ENCODE measurements at places on chromosomes 6 and 20.

- DNase-seq, result peak; percentile 23
Observed at GRCh38 chr20:23147964-23148730, 62.0 kb upstream of the CD93 start.

GRCh38 chr6:81790034-81790433 is 37.6 kb upstream of the TENT5A start:
- no peak for DNase-seq

DNA sequence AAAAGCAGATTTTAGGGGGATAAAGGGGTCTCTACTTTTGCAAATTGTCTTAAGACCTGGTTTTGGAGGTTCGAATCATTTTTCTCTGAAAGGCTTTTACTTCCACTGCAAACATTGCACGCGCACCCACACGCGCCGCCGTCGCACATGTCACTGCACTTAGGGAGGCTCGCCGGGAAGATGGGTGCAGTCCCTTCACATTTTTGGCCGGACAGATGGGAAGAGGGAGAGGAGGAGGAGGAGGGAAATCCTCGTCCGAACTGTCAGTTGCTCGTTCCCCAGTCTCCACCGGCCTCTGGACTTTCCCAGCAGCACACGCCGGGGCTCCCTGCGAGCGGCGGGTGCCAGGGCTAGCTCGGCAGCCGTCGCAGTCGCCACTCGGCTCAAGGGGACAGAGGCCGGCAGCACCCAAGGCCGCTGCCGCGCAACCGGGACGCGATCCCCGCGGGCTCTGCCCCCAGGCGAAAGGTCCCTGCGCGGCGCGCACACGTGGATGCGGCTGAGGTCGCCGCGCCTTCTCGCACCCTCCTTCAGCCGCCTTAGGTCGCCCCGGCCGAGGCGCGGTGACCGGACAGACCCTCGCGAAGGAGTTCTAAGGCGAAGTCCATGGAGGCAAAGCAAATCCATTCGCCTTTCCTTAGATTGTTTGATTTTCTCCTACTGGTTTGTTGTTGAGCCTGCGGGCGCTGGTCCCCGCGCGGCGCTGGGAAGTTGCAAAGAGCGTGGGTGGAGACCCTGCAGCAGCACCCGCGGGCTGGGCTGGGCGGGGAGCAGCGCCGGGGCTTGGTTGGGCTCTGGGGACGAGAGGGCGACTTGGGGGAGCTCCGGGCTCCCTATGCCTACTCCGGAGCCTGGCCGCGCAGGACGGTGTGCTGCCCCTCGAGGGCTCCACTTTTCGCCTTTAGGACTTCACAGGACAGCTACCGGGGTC is 1.2 kb downstream of the MYB start:
- no peak for DNase-seq

GRCh38 chr6:11953641-11954040 is 58.5 kb upstream of the HIVEP1 start:
- DNase-seq, result no peak

DNA sequence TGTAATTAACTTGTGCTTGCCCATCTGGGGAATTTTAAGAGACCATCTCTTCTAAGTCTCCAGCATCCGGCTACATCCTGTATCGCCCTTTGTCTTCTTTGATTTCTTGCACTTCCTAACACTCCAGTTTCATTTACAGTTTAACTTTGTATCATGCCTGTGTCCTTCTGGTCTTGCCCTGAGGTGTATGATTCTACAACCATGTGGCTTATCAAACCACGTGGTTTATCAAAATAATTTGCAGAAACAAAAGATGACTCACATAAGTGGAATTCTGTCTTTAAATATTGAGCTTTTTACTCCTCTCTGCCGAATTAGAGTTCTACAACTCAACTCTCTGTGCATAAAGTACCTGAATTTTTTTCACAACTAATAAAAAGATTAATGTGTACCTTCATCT is 580.7 kb downstream of the KIF16B start:
- no peak for DNase-seq

GRCh38 chr6:69974193-69974592 is 107.8 kb downstream of the COL19A1 start:
- no peak for DNase-seq

DNA sequence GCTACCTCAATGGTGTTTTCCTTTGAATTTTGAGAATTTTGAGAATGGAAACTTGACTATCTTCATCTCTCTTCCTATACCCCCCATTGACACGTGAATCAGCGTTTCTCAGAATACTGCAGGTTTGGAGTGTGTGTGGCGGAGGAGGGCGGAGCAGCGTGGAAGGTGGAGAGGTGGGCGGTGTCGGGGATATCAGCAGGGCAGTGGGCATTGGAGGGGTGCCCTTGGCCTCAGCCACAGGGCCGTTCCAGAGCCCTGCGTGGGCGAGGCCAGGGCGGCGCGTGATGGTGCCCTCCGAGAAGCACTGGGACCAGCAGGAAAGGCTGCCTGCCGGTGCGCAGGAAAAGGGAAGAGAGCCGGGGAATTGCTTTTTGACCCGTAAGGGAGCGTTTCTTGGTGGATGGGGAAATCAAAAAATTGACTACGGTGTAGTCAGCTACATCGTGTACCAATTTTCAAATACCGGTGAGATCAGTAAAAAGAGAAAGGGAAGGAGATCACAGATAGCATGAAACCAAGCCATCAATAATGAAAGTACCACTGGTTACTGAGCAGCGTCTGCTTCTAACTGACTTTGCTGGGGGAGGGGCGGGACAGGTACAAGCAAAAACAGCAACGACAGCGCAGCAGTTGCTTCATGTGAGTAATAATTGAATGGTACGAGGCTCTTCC is 82.7 kb upstream of the DUSP22 start:
- DNase-seq, result no peak

- no peak for DNase-seq
Observed at GRCh38 chr6:46637933-46638332, 14.7 kb downstream of the CYP39A1 start.

DNA sequence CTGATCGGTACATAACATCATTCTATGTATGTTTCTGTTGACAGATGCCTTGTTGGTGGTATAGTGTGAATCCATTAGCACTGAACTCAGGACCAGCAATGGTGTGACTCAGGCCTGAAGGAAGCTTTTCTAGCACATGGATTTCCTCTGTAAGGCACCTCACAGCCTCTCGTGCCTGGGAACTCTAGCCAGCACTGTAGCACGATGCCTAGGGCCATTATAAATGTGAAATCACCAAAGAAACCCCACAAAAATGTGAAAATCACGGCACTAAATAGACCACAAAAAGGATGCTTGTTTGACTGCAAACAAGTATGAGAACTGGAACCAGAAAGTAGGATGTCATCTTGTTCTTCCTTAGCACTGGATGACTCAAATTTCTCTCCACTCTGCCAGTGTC is 63.7 kb upstream of the NKX2-2 start:
- DNase-seq, result no peak

- no peak for DNase-seq
Observed at GRCh38 chr20:44627364-44628010, 24.0 kb downstream of the ADA start.

DNA sequence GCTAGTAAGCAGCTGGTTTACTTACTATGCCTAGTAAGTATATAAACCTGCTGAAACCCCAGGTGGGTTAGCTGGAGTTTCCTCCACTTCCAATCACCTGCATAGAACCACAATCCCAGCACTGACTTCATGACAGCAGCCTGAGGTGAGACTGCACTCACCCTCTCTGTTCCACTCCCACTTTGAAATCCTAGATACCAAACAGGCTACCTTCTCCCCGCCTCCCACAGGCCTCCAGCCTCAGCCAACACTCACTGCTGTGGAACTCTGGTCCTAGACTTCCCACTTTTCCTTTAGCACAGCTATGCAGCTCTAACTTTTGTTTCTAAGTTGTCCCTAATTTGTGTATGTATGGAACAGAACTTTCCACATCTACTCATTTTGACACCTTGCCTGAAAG is 149.7 kb upstream of the ARID1B start:
- no peak for DNase-seq

DNA sequence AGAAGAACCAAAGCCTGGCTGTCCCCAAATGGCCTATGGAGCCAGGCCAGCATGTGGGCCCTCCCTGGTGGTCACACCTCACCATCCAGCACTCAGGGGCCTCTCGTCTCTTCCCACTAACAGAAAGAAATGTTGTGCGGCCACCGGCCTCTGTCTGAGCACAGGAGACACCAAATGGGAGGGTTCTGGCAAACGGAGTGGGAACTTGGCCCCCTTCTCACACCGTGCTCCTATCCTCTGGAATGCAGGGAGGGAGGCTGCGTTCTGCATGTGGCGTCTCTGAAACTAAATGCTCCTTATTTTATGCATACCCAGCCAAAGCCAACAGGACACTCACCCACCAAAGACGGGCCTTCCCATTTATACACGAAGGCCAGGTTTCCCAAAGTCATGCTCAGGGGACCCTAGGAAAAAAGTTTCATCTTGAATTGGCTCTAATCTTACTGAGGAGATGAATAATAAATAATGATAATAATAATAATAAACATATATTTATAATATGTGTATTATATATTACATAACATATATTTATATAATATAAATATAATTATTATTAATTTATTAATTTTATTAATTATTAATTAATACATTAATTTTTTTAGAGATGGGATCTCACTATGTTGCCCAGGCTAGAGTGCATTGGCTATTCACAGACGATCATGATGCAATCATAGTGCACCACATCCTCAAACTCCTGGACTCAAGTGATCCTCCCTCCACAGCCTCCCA is 102.4 kb downstream of the FOXF2 start:
- DNase-seq, result no peak

- DNase-seq, result peak; percentile 27
Observed at GRCh38 chr6:46510651-46511050, 19.4 kb upstream of the RCAN2 start.

GRCh38 chr6:108966855-108967755 is 118.9 kb downstream of the ARMC2 start:
- no peak for DNase-seq

DNA sequence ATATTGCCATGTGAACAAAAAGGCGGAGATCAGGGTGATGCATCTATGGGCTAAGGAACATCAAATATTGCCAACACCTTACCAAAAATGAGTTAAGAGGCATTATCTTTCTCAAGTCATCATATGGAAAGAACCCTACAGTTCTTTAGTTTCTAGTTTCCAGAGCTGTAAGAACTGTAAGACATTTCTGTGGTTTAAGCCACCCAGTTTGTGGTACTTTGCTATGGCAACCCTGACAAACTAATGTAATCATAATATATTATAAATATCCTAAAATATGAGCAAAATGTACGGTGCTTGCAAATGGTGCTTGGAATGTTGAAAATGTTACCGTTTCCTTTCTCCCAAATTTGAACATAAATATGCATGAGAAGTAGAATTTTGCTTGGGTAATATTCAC is 349.6 kb downstream of the PHF3 start:
- DNase-seq, result no peak

- DNase-seq, result no peak
Observed at GRCh38 chr6:64310214-64310613, 674.6 kb downstream of the PHF3 start.

- no peak for DNase-seq
Observed at GRCh38 chr6:134719911-134720310, 230.0 kb downstream of the ALDH8A1 start.
